ENCODE measurements at places on chromosomes 4 and X. TPM values are rescaled to one million over a fixed set of nuclear protein-coding genes. Genes with fewer than 3 reads are reported as not detected.

- DNase-seq, result no peak
Measured at GRCh38 chr4:76017056-76017686, 6.1 kb downstream of the CXCL10 start.

- no peak for DNase-seq
Measured at GRCh38 chr4:186789651-186790050, 66.0 kb upstream of the FAT1 start.

DNA sequence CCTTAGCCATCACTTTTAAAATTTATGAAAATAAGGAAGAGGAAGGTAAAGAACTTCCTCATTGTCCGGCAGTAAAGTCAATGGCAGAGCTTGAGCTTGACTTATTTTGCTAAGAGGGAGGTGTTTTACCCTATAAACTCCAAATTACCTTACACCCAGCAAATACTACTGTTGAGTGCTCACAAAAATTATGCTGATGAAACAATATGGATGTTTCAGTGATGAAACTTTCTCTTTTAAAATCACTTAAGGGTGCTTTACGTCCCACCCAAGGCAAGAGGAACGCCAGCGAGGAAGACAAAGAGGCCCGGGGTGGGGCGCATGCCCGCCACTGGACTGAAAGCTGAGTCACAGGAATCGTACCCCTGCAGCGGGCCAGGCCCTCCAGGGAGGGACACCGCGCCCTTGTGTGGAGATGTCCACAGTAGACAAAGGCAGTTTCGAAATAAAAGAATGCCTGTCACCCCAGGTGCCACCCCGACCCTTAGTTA lies 560 bp upstream of the TMSB4X start:
- peak; percentile 78 for DNase-seq

DNA sequence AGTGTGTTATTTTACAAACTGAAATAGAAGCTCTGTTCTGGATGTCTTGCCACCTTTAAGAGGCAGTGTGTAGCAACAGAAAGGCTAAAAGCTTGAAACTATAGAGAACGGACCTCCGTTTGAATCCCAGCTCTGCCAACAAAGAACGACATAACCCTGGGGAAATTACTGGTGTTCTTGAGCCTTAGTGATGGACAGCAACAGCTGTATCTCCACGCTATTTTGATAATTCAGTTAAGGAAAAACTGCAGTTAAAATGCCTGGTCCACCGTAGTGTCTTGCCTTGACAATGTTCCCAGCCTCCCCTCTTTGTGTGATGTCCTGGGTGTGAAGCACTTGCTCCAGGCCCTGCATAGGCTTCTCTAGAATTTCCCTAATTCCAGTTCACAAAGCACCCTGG lies 256.8 kb upstream of the HS3ST1 start:
- no peak for DNase-seq

- peak; percentile 57 for DNase-seq
Measured at GRCh38 chrX:19225909-19226308, 103.6 kb upstream of the ADGRG2 start.

DNA sequence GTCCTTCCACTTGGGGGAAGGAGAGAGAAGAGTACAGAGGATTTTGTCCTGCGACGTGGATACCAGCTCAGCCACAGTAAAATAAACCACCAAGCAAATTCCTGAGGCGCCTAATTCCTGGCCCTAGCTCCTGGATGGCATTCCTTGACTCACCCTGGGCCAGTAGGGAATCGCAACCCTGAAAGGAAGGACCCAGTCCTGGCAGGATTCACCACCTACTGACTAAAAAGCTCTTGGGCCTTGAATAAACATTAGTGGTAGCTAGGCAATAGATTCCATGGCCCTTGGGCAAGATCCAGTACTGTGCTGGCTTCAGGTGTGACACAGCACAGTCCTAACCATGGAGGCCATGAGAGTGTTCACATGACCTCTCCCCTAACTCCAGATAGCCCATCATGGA lies 45.6 kb downstream of the GABRA3 start:
- DNase-seq, result no peak

GRCh38 chr4:972651-973424 lies 531 bp downstream of the DGKQ start:
- DNase-seq, result peak; percentile 89

DNA sequence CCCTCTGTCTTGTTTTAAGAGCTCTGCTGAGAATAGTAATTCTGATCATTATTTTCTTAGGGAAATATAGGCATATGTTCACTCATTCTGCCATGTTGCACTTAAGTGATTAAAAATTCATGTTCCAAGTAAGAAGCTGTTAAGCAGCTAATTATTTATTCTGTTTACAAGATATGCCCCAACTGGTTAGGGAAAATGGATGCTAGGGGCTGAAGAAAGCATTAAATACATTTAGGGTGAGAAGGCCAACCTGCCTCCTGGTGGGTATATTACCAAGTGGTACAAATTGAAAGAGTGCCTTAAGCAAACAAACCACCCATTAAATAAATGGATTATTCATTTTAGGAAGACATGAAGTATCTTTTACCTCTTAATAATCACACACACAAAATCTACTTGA lies 392.6 kb upstream of the EPHA5 start:
- DNase-seq, result no peak

DNA sequence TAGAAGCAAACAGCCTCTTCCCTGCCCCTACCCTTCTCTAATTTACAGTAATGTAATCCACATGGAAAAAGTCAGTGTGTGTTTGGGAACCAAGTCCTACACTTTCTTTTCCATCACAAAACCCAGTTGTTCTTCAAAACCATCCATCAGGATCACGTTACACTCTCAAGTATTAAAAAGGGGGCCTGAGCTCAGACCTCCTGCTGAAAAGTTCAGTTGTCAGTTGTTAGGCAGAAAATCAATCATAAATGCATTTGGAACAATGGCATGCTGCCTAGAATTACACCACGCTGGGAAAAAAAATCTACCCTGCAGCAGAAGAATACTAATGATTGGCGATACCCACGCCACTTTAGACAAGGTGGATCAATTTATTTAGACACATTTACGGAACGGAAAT lies 236.5 kb downstream of the PARM1 start:
- DNase-seq, result no peak

GRCh38 chr4:54400188-54400587 lies 171.1 kb downstream of the PDGFRA start:
- DNase-seq, result no peak

DNA sequence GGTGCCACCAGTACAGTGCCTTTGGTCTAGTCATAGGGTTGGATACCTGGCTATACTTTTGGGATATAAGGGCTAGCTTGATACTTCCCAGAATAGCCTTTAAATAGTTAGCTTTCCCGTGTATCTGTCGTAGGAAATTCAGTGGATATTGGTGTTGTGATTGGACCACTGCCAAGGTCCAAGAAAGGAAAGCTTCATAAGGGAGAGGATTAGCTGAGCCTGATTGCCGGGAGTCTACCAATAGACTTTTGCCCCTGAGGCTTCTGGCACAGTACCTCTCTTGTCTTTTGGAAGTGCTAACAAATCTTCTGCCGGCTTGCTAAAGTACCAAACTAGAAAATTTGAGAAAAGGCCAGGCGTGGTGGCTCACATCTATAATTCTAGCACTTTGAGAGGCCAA lies 350.6 kb downstream of the CHIC1 start:
- DNase-seq, result no peak

DNA sequence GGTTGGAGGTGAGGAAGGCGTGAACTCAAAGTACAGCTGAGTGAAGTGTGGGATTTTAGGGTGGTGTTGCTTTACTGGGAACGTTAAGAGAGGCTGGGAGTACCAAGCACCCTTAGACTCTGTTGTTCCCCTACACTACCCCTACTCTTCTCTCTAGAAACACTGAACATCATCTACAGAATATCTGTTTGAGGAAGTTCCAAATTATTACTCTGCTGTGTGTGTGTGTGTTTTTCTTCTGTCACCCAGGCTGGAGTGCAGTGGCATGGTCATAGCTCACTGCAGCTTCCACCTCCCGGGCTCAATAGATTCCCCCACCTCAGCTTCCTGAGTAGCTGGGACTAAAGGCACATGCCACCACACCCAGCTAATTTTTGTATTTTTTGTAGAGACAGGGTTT lies 76.7 kb upstream of the AP1S2 start:
- DNase-seq, result no peak

Gene KCNIP4
- total RNA-seq, result not detected

Gene TRAPPC11
- total RNA-seq, result 43.0 TPM

Gene ZFP92
- not detected for total RNA-seq

Gene RGN
- total RNA-seq, result not detected
